ENCODE measurements at places on chromosomes 4 and X.

DNA sequence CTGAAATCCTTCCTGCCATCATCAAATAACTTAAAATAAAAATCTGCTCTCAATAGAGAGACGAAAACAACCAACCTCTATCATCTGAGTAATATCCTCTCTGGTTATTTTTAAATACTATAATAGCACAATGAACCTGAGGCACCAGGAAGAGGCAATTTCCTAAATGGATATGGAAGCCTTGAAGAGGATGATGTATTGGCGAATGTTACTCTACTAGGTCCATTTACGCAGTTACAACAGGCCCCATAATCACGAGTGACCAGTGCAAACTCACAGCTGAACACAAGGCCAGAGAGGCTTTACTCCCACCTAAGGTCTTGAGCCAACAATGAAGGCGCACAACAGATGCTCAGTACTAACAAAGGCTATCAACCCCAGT is 678.8 kb upstream of the NR3C2 start:
- DNase-seq = no peak

- no peak for DNase-seq
Observed at GRCh38 chr4:33882246-33882990, 2361.9 kb downstream of the ARAP2 start.

GRCh38 chr4:34261799-34262314 is 1982.5 kb downstream of the ARAP2 start:
- DNase-seq = no peak

GRCh38 chr4:27198971-27199370 is 338.3 kb downstream of the STIM2 start:
- no peak for DNase-seq

- no peak for DNase-seq
Observed at GRCh38 chrX:117680286-117680685, 436.3 kb downstream of the KLHL13 start.

DNA sequence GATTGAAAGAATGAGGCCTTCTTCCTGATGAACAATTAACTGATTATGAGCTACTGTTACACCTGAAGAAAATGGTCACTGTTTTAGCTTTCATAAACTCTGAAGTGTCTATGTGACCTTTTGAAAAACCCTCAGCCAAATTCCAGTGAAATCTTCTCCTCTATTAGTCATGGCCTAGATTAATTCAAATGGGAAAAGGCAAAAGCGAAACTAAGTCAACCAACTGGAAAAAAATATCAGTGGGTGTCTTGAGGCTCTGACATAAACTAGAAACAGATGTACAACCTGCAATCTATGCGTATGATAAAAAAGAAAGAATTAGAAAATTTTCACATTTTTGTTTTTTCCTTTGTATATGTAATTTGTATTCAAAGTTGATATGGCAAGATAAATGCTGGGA is 169.4 kb upstream of the BANK1 start:
- no peak for DNase-seq

DNA sequence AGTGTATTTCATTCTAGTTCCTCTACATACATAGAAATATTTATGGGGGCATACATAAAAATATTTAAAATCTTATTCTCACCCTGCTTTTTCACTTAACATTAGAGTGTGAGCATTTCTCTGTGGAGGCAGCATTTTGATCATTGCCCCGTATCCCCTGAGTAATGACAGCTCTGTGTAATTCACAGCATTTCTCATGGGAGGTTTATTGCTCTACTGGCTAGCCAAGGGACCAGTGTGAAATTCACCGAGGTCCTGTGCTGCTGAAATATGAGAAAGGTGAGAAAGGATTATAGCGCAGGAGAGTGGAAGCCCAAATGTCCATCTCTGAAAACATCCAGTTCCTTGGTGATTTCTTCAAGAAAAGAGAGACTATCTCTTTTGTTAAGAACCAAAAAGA is 22.9 kb downstream of the PDGFC start:
- no peak for DNase-seq

- DNase-seq = no peak
Observed at GRCh38 chrX:1361275-1361674, 24.7 kb downstream of the IL3RA start.

DNA sequence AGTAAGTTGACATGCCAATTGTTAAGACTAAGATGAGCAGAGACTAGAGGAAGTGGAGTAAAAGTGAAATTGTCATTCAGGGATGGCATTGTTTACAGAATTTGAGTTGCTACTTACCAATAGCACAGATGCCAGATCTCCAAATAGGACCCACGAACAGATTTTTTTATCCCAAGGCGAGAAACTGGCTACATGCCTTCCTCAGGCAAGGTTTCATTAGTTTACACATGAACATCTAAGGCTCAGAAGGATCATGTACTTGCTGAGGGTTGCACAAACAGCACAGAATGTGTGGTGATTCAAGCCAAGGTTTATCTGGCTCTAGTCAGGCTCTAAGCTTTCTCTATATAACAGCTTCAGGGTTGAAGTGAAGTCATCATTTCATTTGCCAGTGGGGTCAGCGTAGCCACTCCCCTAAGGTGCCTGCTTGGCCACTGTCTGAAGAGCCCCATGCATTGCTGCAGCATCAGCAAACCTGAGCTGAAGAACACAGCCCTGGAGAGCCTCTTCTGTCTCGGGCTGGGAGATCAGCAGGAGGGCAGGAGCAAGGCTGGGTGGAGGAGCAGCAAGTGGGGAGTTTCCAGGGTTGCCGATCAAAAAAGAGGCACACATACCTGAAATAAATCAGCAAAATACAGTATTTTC is 193.0 kb upstream of the LCORL start:
- no peak for DNase-seq

DNA sequence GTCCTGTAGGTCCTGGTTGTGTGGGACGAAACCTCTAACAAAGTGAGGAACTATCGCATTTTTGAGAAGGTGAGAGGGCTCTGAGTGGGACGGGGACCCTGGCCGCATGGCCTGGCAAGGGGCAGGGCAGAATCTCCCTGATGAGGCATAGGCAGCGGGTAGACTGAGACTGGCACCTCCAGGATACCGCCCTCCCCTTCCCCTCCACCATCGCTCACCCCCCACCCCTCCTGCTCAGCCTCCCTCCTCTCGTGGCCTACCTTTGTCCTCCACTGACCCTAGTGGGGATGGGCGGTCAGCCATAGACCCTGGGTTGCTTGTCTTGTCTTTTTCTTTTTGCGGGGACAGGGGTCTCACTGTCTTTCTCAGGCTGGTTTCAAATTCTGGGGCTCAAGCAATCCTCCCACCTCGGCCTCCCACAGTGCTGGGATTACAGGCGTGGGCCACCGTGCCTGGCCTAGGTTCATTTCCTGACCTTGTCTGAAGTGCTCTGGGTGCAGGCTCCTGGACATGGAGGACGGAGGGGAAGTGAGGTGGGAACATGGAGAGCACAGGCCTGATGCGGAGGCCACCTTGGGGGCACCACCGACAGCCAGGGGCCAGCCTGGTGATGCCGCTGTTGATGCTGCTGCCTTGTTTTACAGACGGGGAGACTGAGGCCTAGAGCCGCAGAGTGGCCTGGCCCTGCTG is 10.5 kb upstream of the ADD1 start:
- DNase-seq = no peak

- no peak for DNase-seq
Observed at GRCh38 chr4:67325791-67326190, 219.5 kb downstream of the CENPC start.

- DNase-seq = peak; percentile 14
Observed at GRCh38 chr4:24809376-24809775, 14.0 kb downstream of the SOD3 start.

DNA sequence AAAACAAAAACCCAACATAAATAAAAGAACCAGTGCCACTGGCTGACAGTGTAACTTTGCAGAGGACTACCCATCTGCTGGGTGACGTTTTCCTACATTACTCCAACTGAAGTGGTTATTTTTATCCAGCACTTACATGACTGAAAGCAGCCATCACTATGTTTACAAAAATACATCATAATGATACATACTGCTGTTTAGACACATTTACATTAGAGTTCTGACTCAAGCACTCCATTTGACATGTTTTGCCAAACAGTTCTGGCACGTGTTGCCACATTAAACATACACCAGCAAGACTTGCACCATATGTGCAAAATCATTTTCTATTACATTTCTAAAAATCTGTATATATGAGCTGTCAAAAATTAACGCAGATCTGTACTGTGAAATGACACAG is 39.6 kb downstream of the BEND4 start:
- DNase-seq = no peak

GRCh38 chrX:153474718-153475117 is 4.3 kb upstream of the HAUS7 start:
- DNase-seq = peak; percentile 43

DNA sequence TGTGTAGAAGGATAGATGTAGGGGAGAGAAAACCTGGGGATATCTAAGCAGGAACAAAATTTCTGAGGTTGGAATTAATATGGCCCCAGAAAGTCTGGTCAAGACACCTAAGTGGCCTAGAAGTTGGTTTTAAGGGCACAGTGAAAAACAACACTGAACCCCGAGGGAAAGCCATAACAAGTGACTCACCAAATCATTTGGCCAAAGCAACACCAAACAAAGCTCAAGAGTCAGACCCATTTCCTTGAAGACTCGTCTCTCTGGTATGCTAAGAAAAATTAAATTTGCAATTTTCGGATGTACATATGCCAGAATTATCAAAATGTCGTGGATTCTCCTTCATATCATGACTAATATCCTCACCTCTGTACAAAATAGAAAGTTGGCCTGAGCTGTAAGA is 162.9 kb downstream of the SMIM20 start:
- DNase-seq = peak; percentile 50

Measured in NB4 (cell line).